ENCODE measurements at places on chromosomes 6 and 20. TPM values are rescaled to one million over a fixed set of nuclear protein-coding genes. Genes with fewer than 3 reads are reported as not detected.

LBP gene
- total RNA-seq, result not detected

PRND gene
- total RNA-seq, result not detected

GJE1 gene
- total RNA-seq, result not detected

RUNX2 gene
- 3.7 TPM for total RNA-seq

WFDC10B gene
- 1.2 TPM for total RNA-seq

LIN28B gene
- not detected for total RNA-seq

SEMG1 gene
- not detected for total RNA-seq

GSTA3 gene
- total RNA-seq, result 2.1 TPM

CST7 gene
- total RNA-seq, result 11.7 TPM

BCAS1 gene
- total RNA-seq, result 2.8 TPM

NNAT gene
- 0.83 TPM for total RNA-seq

STX11 gene
- total RNA-seq, result 54.1 TPM

MDN1 gene
- 29.6 TPM for total RNA-seq

OPRM1 gene
- not detected for total RNA-seq

LY6G6C gene
- not detected for total RNA-seq

CDSN gene
- not detected for total RNA-seq

BANF2 gene
- not detected for total RNA-seq

HLA-DMB gene
- total RNA-seq, result 208 TPM

GGTLC1 gene
- 57.2 TPM for total RNA-seq

LAMA4 gene
- 91.2 TPM for total RNA-seq

GDAP1L1 gene
- total RNA-seq, result not detected

ZSCAN31 gene
- 15.7 TPM for total RNA-seq

CALHM5 gene
- total RNA-seq, result 1.9 TPM

PAX1 gene
- not detected for total RNA-seq

C6orf52 gene
- total RNA-seq, result 1.3 TPM

SLC22A7 gene
- not detected for total RNA-seq

C2 gene
- total RNA-seq, result 311 TPM

MTCH1 gene
- total RNA-seq, result 194 TPM

WFDC2 gene
- total RNA-seq, result 172 TPM

SLC39A7 gene
- total RNA-seq, result 76.0 TPM

MICA gene
- 33.1 TPM for total RNA-seq

KLC4 gene
- 45.2 TPM for total RNA-seq

BHLHE23 gene
- total RNA-seq, result not detected

RGS17 gene
- 0.59 TPM for total RNA-seq

TBC1D32 gene
- total RNA-seq, result 5.0 TPM

SLPI gene
- 1,714 TPM for total RNA-seq

ASIP gene
- not detected for total RNA-seq

PNPLA1 gene
- 0.27 TPM for total RNA-seq

IL17A gene
- total RNA-seq, result not detected

NR2E1 gene
- not detected for total RNA-seq

Data from lower lobe of right lung (tissue), 2 donors.